Stimulated activated CD4-positive, alpha-beta T cell treated with anti-CD3 and anti-CD28 coated beads, Interleukin-2, amount 100 ng/mL, for 4 hours (primary cell): ENCODE measurements at places on chromosomes 6 and 20.
A peak's percentile ranks its signal among the peaks of the same experiment; 100 is the strongest.

DNA sequence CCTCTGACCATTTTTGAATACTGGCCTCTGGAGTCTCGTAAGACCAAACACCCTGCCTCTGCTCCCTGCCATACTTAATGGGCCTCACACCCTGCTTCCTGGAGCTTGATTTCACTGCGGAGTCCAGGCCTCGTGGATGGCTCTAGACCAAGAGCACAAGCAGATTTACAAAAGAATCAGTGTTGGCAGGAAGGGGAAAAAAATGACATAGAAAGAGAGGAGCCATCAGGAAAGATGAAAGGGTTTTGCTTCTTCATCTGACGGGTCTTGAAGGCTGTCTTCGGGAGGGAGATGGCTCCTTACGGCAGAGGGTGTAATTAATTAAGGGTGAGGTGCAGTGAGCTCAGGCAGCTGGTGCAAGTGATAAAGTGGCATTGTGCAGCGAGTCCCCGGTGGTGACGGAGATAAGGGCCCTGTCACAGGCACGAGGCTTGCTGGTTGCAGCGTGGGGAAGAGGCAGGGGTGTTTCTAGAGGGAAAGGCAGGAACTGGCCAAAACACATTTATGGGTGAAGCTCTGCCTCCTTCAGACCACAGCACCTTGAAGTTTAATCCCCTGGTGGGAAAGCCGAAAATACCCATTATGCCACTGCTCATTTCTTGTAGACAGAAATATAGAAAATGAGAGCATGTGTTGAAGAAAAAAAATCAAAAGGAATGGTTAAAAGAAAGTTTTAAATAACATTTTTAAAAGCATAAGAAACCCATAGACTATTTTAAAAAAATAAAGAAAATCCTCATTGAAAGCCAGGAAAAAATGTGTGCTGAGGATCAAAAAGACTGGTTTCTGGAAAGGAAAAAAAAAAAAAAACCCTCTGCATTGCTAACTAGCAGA lies 128.6 kb upstream of the LRFN2 start:
- no peak for DNase-seq

- DNase-seq = no peak
Observed at GRCh38 chr6:24069526-24069925, 56.5 kb upstream of the NRSN1 start.

GRCh38 chr6:28081486-28081751 lies 1.1 kb downstream of the ZNF165 start:
- no peak for DNase-seq

- peak; percentile 64 for DNase-seq
Observed at GRCh38 chr6:24855395-24856245, 56.9 kb upstream of the ARMH2 start.
